ENCODE measurements at places on chromosomes 13 and 19. TPM values are rescaled to one million over a fixed set of nuclear protein-coding genes. Genes with fewer than 3 reads are reported as not detected.

The CGB1 gene
- polyA plus RNA-seq, result not detected

The CYP4F22 gene
- 0.16 TPM for polyA plus RNA-seq

The SIGLEC5 gene
- 0.25 TPM for polyA plus RNA-seq

The PCDH17 gene
- 16.5 TPM for polyA plus RNA-seq

The KIRREL2 gene
- 12.1 TPM for polyA plus RNA-seq

The ERICH4 gene
- 4.9 TPM for polyA plus RNA-seq

The TJP3 gene
- polyA plus RNA-seq, result 10.9 TPM

The LGI4 gene
- 3.5 TPM for polyA plus RNA-seq

The ONECUT3 gene
- not detected for polyA plus RNA-seq

The DPF1 gene
- 2.0 TPM for polyA plus RNA-seq

The ZMYM5 gene
- polyA plus RNA-seq, result 32.2 TPM

The CYP4F3 gene
- polyA plus RNA-seq, result 0.71 TPM

The DACT3 gene
- 30.2 TPM for polyA plus RNA-seq

The RFPL4AL1 gene
- not detected for polyA plus RNA-seq

The ZNF414 gene
- 35.9 TPM for polyA plus RNA-seq

The IL4I1 gene
- polyA plus RNA-seq, result 2.3 TPM

The C19orf81 gene
- 4.3 TPM for polyA plus RNA-seq

The ZNF154 gene
- polyA plus RNA-seq, result 23.6 TPM

The P2RY11 gene
- polyA plus RNA-seq, result 14.2 TPM

The APOE gene
- polyA plus RNA-seq, result 315 TPM

The HIPK4 gene
- polyA plus RNA-seq, result 0.06 TPM

The SPATA13 gene
- 44.4 TPM for polyA plus RNA-seq

The ZNF99 gene
- polyA plus RNA-seq, result 0.99 TPM

The HRC gene
- polyA plus RNA-seq, result 30.4 TPM
